ENCODE measurements at places on chromosomes 2 and 18. TPM values are rescaled to one million over a fixed set of nuclear protein-coding genes. Genes with fewer than 3 reads are reported as not detected.

DNA sequence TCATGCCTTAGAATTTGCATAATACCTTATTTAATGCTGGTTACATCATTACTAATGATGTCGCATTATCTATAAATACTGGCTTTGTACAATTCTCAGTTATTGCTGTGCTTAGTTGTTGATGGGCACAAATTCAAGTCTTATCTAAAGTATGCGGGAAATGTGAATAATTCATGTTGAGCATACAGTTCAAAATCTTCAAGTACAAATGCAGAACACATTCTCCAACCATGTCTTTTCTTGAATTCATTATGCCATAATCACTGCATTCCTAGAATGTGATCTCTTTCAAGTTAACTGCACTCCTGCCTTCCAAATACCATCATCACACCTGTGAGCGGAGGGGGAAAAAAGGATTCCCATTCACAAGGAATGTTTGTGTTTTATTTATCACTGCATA, 337.0 kb downstream of the MBD2 start:
- DNase-seq, result no peak

DNA sequence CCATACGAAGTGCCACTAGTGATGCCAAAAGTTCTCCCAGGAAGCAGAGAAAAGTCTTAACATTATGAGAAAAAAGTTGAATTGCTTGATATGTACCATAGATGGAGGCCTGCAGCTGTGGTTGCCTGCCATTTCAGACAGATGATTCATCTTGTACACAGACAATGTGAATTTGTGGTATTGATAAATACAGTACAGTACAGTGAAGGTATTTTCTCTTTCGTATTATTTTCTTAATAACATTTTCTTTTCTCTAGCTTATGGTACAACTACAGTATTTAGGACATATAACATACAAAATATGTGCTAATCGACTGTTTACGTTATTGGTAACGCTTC, 33.6 kb upstream of the VWC2L start:
- DNase-seq, result peak; percentile 14

- no peak for DNase-seq
Measured at GRCh38 chr2:167181134-167181533, 292.9 kb downstream of the XIRP2 start.

- DNase-seq, result peak; percentile 8
Measured at GRCh38 chr18:21820033-21820810, 79.6 kb downstream of the MIB1 start.

DNA sequence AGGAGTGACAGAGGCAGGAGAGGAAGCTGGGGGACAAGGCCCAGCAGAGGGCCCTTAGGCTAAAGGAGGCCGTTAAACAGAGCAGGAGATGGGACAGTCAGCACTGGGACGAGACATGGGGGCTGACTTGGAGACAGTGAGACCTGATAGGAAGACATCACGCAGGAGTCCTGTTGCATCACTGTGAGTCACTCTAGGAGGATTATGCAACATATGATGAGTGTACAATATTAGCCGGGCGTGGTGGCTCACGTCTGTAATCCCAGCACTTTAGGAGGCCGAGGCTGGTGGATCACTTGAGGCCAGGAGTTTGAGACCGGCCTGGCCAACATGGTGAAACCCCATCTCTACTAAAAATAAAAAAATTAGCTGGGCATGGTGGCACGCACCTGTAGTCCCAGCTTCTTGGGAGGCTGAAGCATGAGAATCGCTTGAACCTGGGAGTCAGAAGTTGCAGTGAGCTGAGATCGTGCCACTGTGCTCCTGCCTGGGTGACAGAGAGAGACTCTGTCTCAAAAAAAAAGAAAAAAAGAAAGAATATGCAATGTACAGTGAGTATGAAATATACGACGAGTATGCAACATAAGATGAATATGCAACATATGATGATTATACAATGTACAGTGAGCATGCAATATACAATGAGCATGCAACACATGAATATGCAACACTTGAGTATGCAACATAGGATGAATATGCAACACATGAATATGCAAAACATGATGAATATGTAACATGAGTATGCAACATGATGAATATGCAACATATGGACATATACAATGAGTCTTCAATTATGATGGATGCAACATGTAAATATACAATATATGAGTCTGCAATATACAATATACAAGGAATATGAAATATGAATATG, 83.3 kb upstream of the ID2 start:
- peak; percentile 76 for DNase-seq

DNA sequence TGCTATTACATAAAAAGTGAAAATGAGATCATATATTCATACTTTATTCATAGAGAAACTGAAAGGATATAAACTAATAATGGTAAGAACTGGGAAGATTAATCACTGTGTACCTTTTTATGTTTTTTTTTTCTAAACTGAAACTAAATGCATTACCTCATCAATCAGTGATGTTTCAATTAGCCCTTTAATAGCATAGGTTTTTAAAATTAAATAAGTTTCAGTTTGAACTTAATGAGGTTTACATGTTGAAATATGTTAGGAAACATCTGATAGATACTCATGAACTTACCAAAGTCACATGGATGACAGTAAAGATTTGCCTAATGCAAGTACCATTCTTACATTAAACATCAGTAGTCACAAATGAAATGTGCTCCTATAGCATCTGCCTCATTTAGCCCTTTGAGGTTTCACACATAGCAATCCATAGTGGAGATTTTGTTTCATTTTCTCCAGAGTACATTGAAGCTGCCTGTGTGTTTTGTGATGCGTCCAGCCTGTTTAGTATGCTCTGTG, 8.9 kb downstream of the MAPRE2 start:
- DNase-seq, result no peak

- no peak for DNase-seq
Measured at GRCh38 chr2:42246562-42246961, 77.4 kb downstream of the EML4 start.

DNA sequence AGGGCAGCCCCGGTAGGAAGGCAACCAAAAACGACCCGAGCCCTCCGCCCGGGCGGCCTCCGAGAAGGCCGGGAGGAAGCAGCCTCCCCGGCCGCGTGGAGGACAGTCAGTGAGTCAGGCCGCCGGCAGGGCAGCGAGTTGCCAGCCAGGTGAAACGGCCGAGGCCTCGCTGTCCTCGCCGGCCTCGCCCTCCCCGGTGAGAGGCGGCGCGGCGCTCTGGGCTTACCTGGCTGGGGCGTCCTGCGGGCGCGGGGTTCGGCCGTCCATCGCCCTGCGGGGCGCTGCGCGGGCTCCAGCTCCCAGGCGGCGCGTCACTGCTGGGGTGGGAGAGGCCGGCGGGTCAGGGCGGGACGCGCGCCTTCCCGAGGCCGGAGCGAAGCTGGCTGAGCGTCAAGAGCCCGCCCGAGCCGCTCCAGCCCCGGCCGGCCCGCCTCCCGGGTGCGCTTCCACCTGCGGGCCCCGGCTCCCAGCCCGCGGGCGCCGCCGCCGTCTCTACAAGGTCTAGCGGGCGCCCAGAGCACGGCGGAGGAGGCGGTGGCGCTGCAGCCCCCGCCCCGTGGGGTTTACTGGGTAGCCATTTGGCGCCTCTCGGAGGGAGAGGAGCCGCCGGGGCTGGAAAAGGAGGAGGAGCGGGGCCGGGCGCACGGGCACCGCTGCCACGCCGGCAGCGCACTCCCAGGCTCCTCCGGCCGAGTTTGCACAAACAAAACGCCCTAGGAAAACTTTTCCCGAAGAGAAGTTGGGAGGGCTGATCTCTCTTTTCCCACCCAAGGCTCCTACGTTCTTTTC, 499 bp downstream of the COBLL1 start:
- peak; percentile 55 for DNase-seq

- DNase-seq, result peak; percentile 10
Measured at GRCh38 chr2:169222665-169223064, 139.7 kb downstream of the LRP2 start.

- DNase-seq, result no peak
Measured at GRCh38 chr2:164014791-164015190, 279.0 kb upstream of the FIGN start.

DNA sequence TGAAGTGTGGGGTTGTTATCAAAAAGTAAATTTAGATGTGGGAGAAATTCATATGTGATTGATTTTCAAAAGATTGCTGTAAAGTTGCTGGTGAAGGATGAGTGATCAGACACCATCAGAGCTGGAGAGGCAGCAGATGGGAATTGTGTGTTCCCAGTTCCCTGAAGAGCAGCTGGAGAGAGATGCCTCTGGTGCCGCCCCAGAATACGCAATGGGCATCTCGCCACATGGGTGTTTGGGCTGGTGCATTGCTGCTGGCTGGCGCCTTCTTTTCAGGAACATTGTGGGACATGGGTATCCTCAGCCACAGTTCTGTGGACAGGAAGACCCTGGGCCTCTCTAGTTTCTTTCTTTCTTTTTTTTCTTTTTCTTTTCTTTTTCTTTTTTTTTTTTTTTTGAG, 11.9 kb downstream of the ATG4B start:
- no peak for DNase-seq

NT5C1B gene
- total RNA-seq, result not detected

- DNase-seq, result no peak
Measured at GRCh38 chr18:45980229-45980628, 13.1 kb upstream of the EPG5 start.

DNA sequence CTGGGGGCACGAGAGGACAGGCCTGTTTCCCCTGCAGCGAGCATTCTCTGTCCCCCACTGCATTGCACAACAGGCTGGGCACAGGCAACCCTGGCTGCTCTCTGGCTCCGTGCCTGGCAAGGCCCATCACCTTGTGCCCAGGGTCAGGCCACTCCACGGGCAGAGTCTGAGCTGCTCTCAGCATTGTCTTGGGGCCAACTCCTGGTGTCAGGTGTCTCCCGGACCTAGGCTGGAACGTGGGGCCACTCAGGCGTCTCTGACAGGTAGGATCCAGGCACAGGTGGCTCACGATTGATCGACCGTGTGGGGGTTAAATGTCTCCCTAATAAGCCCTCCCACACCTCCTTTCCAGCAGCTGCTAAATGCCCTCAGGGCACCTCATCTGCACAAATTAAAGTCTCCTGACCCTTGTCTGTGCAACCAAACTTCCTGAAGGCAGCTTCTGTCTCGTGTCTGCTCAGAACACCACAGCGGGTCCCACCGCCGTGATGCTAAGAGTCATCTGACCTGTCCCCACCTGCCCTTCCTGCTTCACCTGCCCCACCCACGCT, 66.6 kb upstream of the GPC1 start:
- no peak for DNase-seq

DNA sequence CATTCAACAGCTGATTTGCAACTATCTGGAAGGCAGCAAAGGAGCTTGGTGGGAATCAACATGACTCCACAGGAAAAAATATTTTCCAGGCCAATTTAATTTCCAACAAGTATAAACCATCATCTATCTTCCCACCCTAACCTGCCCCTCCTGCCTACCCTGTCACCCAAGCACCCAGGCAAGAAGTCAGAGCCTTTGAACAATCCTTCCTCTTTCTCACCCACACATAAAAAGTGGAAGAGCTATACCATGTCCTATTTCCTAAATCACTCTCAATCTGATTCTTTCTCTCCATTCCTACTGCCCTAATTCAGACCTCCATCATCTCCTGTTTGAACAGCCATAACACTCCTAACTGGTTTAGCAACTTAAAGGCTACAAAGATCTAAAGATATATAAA, 12.7 kb downstream of the SPIRE1 start:
- no peak for DNase-seq

DNA sequence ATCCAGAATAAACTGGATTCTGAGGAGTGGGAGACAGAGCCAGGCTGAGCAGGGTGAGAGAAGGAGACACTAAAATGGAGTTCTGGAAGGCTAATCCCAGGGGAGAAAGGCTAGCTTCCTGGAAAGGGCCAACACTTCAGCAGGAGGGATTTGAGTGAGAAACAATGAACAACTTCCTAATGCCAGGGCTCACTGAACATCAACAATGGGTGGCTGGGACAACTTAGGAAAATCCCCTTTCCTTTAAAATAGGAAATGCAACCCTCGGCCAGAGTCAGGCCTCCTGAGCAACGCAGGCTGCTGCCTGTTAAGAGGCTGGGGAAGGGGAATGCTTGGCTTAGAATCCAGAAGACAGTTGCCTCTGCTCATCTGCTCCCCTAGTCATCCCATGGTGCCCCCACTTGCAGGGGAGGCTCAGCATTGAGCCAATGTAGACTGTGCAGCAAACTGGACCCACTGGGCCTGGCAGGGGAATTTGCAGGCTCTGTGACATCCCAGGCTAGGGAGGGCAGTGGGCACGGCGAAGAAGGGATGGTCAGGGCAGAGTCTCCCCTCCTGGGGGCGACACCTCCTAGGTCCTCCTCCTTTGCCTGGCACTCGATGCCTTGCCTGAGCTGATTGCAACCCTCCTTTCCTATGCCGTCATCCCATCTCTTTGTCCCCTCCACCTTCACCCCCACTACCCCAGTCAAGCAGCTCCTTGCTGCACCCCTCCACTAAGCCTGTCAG, 182.5 kb downstream of the TNS1 start:
- no peak for DNase-seq

GRCh38 chr2:105328281-105329196, 996 bp downstream of the TGFBRAP1 start:
- DNase-seq, result no peak

GRCh38 chr18:65750389-65751154, at the start of gene CDH7:
Gene CDH7 (plus strand): TSS chr18:65751012. CDS start chr18:65762843, 11,831 bp downstream.
- DNase-seq, result peak; percentile 10

DNA sequence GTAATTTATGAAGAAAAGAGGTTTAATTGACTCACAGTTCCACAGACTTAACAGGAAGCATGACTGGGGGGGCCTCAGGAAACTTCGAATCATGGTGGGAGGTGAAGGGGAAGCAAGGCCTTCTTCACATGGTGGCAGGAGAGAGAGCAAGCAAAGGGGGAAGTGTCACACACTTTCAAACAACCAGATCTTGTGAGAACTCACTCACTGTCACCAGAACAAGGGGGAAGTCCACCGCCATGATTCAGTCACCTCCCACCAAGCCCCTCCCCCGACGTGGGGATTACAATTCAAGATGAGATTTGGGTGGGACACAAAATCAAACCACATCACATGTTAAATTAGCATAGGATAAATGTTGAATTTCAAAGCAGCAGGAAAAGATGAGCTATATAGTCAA, 56.2 kb downstream of the STRADB start:
- DNase-seq, result no peak

DNA sequence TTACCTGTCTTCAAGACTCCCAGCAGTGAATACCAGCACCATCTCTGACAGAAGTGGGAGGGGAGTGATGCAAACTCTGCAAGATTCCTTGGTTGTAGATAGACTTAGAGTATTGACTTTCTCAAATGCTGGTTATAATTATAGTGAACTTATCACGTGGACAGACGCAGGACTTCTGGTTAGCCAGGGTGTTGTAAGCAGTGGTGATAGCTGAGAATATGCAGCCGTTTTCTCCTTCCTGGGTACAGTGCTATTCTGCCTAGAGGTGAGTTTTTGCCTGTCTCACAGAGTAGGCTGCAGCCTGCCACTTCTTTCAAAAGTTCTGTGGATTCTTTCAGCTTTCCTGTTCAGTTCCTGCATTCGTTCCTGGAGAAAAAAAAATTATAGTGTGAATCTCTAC, 733 bp upstream of the CXCR2 start:
- DNase-seq, result no peak

DNA sequence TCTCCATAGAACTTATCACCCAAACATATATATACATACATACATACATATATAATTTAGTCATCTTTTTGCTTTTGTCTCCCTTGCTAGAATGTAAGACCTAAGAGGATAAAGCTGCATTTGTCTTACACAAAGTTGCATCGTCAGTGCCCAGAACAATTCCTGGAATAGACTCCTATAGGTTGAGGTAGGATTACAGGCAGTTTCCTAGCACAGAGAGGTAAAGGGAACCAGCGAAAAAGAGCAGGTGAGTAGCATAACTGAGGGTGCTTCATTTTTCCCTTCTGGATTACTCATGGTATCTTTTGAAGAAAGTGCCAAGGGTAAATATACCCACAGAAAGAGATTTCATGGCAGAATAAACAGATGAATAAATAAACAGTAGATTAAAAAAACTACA, 68.1 kb upstream of the AMMECR1L start:
- DNase-seq, result no peak

TBC1D8 gene
- 6.4 TPM for total RNA-seq
